Fibroblast of the aortic adventitia (primary cell): ENCODE measurements at places on chromosomes 5 and 9. TPM values are rescaled to one million over a fixed set of nuclear protein-coding genes. Genes with fewer than 3 reads are reported as not detected.

Gene TICAM2
- total RNA-seq, result 9.1 and 19.1 TPM in 2 replicates

Gene SV2C
- 0.08 TPM in 1 of 2 replicates, not detected in the other for total RNA-seq

Gene OR13C2
- not detected in 2 replicates for total RNA-seq

Gene LHX3
- total RNA-seq, result not detected in 2 replicates

Gene C5orf52
- not detected in 2 replicates for total RNA-seq

Gene UBE2QL1
- total RNA-seq, result under 0.01 and 0.25 TPM in 2 replicates

Gene CHSY3
- 2.9 and 17.8 TPM in 2 replicates for total RNA-seq

Gene PCDH12
- total RNA-seq, result under 0.01 and 0.16 TPM in 2 replicates
